T-helper 2 cell treated with Interferon-gamma antibody and Interleukin-4, amounts not matched to agents 5 μg/mL and 100 μg/mL, for 36 hours (primary cell): ENCODE measurements at places on chromosomes 16 and 17.

GRCh38 chr17:2551493-2551892 lies 39.8 kb upstream of the METTL16 start:
- H3K27me3 ChIP-seq = peaks cover 8% of the 10 kb centered on the region
- no peaks in the 10 kb centered on the region for H3K4me1 ChIP-seq
- H3K36me3 ChIP-seq = no peaks in the 10 kb centered on the region
- no peak overlapping the region for H3K4me3 ChIP-seq
- H3K27ac ChIP-seq = no peak overlapping the region

GRCh38 chr17:17179371-17179827 lies 26.7 kb downstream of the PLD6 start:
- peak overlapping the region; percentile 96 for H3K27ac ChIP-seq
- peak overlapping the region; percentile 87 for H3K4me3 ChIP-seq
- H3K4me1 ChIP-seq = peaks cover 68% of the 10 kb centered on the region
- peaks cover 71% of the 10 kb centered on the region for H3K36me3 ChIP-seq
- peak; percentile 41 for DNase-seq

- peaks cover 17% of the 10 kb centered on the region for H3K4me1 ChIP-seq
- H3K36me3 ChIP-seq = no peaks in the 10 kb centered on the region
- peak overlapping the region; percentile 81 for H3K4me3 ChIP-seq
- H3K27me3 ChIP-seq = peaks cover 45% of the 10 kb centered on the region
- DNase-seq = peak; percentile 22
- no peak overlapping the region for H3K27ac ChIP-seq
Measured at GRCh38 chr16:67528870-67529581, 397 bp downstream of the RIPOR1 start.

GRCh38 chr17:1241929-1242328 lies 28.3 kb upstream of the BHLHA9 start:
- no peak for DNase-seq
- no peak overlapping the region for H3K4me3 ChIP-seq
- peaks cover 26% of the 10 kb centered on the region for H3K27me3 ChIP-seq
- peaks cover 11% of the 10 kb centered on the region for H3K4me1 ChIP-seq
- no peaks in the 10 kb centered on the region for H3K36me3 ChIP-seq
- H3K27ac ChIP-seq = no peak overlapping the region

DNA sequence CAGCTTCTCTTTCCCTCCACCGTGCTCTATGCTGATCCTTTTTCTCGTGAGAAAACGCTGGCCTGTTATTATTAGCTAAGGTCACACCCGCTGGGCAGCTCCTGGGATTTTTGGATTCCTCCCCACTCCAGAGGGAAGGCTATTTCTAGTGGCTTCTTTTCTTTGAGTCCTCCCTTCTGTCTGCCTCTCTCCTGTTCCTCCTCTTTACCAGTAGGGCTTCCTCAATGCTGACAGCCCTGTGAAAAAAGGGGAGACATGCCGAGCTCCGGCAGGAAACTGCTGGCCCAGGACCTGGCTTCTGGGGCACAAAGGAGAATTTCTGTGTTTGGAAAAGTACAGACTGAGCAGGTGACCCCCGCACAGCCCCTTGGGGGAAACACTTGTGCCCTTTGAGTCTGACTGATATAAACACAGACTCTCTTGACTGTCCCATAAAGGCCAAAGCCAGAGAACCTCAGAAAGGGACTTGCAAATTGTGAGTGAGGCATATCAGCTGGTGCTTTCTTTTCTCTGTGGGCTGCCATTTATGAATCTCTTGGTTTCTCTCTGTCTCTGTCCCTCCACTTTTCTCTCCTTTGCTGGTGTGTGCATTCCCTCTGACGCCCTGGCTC lies 14.0 kb upstream of the RNF135 start:
- no peaks in the 10 kb centered on the region for H3K4me1 ChIP-seq
- H3K27me3 ChIP-seq = peaks cover 16% of the 10 kb centered on the region
- H3K36me3 ChIP-seq = no peaks in the 10 kb centered on the region
- no peak overlapping the region for H3K27ac ChIP-seq

GRCh38 chr16:600781-601180 lies 10.9 kb downstream of the RAB40C start:
- H3K27me3 ChIP-seq = no peaks in the 10 kb centered on the region
- H3K27ac ChIP-seq = no peak overlapping the region
- H3K36me3 ChIP-seq = peaks cover 8% of the 10 kb centered on the region
- H3K4me1 ChIP-seq = peaks cover 2% of the 10 kb centered on the region

GRCh38 chr16:51167170-51167895 lies 16.3 kb upstream of the SALL1 start:
- no peak overlapping the region for H3K27ac ChIP-seq
- no peaks in the 10 kb centered on the region for H3K4me1 ChIP-seq
- no peak overlapping the region for H3K4me3 ChIP-seq
- DNase-seq = no peak
- no peaks in the 10 kb centered on the region for H3K27me3 ChIP-seq

DNA sequence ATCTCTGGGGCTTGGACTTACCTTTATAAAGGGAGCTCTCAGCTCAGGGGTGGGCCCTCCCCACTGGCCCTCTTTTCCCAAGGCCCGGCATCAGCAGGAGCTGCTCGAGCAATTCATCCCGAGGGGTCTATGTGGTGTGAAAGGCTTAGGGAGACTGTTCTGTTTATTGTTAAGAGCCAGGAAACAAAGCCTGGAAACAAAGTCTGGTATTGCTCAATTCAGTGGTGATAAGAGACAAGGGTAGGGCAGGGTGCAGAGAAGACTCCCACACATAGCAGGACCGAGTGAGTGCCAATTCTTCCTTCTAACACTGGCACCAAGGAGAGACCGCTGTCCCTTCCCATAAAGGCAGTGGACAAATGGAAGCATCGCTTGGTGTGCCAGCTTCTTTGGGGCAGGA lies 750.7 kb downstream of the KCNJ18 start:
- no peaks in the 10 kb centered on the region for H3K27me3 ChIP-seq
- H3K36me3 ChIP-seq = no peaks in the 10 kb centered on the region
- DNase-seq = no peak
- H3K4me3 ChIP-seq = no peak overlapping the region
- no peaks in the 10 kb centered on the region for H3K4me1 ChIP-seq

GRCh38 chr16:54453871-54454270 lies 167.3 kb upstream of the IRX3 start:
- peaks cover 7% of the 10 kb centered on the region for H3K4me1 ChIP-seq
- H3K27me3 ChIP-seq = peaks cover 7% of the 10 kb centered on the region
- H3K36me3 ChIP-seq = no peaks in the 10 kb centered on the region
- no peak for DNase-seq
- no peak overlapping the region for H3K27ac ChIP-seq
- no peak overlapping the region for H3K4me3 ChIP-seq

- no peaks in the 10 kb centered on the region for H3K4me1 ChIP-seq
- no peak overlapping the region for H3K4me3 ChIP-seq
Measured at GRCh38 chr17:31674305-31674704, 184.7 kb downstream of the COPRS start.

DNA sequence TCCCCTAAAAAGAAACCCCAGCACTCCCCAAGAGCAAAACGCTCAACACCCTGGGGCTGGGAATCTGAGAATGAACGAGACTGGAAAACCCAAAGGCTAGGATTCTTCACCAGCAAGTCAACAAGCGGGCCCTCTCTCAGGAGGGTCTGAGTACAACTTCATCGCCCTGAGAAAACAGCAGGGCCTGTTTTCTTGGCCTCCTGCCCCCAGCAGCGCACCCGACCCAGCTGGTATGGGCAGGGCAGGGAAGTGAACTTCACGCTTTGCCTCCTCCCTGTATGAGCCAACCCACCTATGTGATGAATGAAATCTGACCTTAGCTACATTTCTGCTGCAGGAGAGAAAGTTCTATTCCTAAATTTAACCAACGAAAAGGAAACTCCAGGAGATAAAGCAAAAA lies 11.1 kb downstream of the NUDT16L1 start:
- no peak for DNase-seq
- no peak overlapping the region for H3K27ac ChIP-seq
- H3K4me1 ChIP-seq = no peaks in the 10 kb centered on the region
- no peaks in the 10 kb centered on the region for H3K27me3 ChIP-seq
- H3K36me3 ChIP-seq = peaks cover 5% of the 10 kb centered on the region

GRCh38 chr17:55965051-55965450 lies 188.2 kb upstream of the ANKFN1 start:
- no peak overlapping the region for H3K4me3 ChIP-seq
- H3K27me3 ChIP-seq = no peaks in the 10 kb centered on the region
- H3K27ac ChIP-seq = no peak overlapping the region
- no peak for DNase-seq
- H3K36me3 ChIP-seq = no peaks in the 10 kb centered on the region

DNA sequence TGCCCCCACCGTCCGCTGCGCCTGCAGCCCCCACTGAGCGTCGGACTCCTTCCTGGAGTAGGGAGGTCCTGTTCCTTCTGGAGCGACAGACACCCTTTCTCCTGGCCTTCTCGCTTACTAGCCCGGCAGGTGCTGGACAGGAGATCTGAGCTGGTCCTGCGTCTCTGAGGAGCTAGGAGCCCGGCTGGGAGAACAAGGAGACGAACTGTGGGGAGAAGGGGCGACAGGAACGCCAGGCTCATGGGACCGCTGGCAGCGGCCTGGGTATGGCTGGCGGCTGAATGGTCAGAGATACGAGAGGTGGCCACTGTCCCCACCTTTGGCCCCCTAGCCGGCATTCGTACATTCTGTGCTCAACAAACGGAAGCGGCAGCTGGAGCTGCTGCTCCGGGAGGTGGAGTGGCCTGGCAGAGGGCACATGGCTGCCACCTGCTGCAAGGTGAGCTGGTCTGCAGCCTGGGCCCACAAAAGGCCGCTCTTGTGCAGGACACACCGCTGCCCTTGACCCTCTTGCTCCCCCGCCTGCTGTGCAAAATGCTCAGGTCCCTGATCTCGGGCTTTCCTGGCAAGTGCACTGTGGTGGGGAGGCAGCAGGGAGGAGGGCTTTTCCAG lies 2066.7 kb downstream of the TP53TG3F start:
- H3K27ac ChIP-seq = no peak overlapping the region
- H3K27me3 ChIP-seq = no peaks in the 10 kb centered on the region

DNA sequence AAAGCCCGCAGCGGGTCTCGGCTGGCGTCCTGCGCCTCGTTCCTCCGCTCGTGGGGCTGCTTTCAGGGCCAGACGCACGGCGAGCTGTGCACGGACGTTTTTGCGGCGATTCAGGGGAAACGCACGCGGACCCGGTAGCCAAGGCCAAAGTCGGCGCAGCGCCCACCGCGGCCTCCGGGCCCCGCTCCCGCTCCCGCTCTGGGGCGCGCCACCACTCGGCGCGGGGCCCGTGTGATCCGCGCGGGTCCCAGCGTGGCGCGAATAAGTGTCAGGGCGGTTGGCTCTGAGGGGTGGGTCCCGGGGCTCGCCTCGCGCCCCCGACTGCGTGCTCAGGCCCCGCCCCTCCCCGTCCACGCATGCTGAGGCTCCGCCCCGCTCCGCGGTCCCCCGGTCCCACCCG lies 694 bp upstream of the TBCD start:
- H3K4me1 ChIP-seq = peaks cover 14% of the 10 kb centered on the region
- H3K27ac ChIP-seq = no peak overlapping the region
- H3K36me3 ChIP-seq = no peaks in the 10 kb centered on the region
- no peaks in the 10 kb centered on the region for H3K27me3 ChIP-seq
- no peak overlapping the region for H3K4me3 ChIP-seq

DNA sequence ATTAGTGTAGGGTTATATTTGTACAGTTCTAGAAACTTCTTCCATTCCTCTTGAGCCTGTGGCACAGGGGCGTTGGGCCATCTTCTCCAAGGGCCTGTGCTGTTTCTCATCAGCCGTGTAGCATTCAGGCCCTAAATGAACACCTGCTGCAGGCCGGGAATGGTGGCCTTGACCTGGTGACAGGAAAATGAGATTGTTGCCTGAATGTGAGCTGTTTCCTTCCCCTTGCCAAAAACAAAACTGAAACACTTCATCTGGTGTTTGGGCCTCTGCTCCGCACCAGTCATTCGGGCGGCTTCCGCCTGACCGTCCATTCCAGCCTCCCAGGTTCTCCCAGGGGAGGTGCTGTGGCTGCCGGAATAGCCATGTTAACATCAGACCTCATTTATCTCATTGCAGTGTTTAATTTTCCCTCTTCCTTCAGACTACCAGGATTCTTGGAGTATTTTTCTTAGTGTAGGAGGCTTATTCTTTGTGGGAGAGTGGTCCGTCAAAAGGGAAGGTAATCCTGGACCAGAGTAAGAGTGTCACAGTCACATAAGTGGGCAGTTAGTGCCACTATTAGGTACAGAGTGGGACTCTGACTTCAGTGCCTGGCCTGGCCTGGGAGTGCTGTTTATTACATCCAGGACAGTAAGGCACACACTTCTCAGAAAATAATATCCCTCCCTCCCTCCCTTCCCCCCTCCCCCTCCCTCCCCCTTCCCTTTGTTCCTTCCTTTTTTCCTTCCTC lies 61.9 kb downstream of the WWP2 start:
- peaks cover 19% of the 10 kb centered on the region for H3K36me3 ChIP-seq
- peak overlapping the region; percentile 62 for H3K27ac ChIP-seq
- no peaks in the 10 kb centered on the region for H3K27me3 ChIP-seq
- H3K4me3 ChIP-seq = no peak overlapping the region
- DNase-seq = no peak

DNA sequence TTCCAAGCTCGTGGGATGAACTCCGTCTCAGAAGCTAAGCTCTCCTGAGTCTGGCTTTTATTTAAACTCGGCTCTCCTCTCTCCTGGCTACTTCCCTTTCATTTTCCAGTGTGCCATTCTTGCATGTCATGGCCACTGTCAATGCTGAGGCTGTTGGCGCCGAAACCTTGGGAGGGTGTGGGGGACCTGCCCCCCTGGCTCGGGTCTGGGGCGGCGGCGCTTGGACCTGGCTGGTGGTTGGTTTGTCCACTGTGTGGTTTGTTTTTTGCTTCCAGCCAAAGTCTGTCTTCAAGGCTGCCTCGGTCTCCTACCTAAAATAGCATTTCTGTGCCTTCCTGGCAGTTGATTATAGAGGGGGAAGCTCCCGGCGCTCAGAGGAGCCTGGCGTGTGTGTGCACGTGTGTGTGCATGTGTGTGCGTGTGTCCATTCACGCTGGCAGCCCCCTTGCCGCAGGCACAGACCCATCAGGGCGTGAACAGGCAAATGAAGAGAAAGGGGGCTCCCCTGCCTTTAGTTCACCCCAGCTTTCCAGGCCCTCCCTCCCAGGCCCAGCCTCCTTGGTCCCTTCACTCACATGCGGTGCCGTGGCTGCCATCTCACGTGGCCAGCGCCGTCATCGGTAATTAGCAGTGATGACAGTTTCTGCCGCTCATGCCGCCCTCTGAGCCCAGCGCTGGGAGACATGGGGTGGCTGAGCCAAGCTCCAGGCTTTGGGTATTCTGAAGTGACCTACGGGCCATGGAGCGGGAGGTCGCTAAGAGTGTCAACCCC lies 179.9 kb downstream of the SEC14L1 start:
- DNase-seq = no peak
- no peak overlapping the region for H3K27ac ChIP-seq
- H3K36me3 ChIP-seq = no peaks in the 10 kb centered on the region
- H3K27me3 ChIP-seq = no peaks in the 10 kb centered on the region
- H3K4me1 ChIP-seq = peaks cover 38% of the 10 kb centered on the region
